ENCODE measurements at places on chromosomes 2 and 18. TPM values are rescaled to one million over a fixed set of nuclear protein-coding genes. Genes with fewer than 3 reads are reported as not detected.

Gene CCDC102B
- total RNA-seq = 0.66 TPM

GRCh38 chr2:43676322-43677050, at the start of gene C1GALT1C1L:
Gene C1GALT1C1L (minus strand): TSS chr2:43676429. CDS start chr2:43676322, 107 bp downstream.
- no peaks in the 10 kb centered on the region for H3K4me1 ChIP-seq
- H3K36me3 ChIP-seq = no peaks in the 10 kb centered on the region
- H3K27ac ChIP-seq = no peak within 1 kb of the TSS
- H3K4me3 ChIP-seq = peak within 1 kb of the TSS; percentile 64
- H3K27me3 ChIP-seq = no peaks in the 10 kb centered on the region

DNA sequence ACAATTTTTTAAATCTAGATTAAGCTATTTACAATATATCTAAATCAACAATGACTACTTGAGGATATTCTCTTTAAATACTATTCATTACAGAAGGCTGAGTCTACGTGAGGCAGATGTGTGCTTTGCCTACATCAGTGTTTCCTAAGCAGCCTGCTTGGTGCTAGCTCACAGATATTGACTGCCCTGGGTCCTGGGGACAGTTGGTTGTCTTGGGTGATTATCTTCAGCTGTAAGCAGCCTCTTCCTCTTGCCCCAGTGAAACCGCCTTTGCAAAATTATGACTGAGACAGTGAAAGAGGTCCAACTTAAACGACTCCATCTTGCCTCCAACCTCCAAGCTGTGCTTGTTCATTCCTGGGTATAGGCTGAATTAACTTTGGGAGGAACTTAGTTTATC, 39.6 kb upstream of the CCDC88A start:
- H3K36me3 ChIP-seq = no peaks in the 10 kb centered on the region
- H3K4me1 ChIP-seq = no peaks in the 10 kb centered on the region
- H3K27me3 ChIP-seq = no peaks in the 10 kb centered on the region
- no peak for DNase-seq
- H3K4me3 ChIP-seq = no peak overlapping the region

Gene UCN
- 0.46 TPM for total RNA-seq

DNA sequence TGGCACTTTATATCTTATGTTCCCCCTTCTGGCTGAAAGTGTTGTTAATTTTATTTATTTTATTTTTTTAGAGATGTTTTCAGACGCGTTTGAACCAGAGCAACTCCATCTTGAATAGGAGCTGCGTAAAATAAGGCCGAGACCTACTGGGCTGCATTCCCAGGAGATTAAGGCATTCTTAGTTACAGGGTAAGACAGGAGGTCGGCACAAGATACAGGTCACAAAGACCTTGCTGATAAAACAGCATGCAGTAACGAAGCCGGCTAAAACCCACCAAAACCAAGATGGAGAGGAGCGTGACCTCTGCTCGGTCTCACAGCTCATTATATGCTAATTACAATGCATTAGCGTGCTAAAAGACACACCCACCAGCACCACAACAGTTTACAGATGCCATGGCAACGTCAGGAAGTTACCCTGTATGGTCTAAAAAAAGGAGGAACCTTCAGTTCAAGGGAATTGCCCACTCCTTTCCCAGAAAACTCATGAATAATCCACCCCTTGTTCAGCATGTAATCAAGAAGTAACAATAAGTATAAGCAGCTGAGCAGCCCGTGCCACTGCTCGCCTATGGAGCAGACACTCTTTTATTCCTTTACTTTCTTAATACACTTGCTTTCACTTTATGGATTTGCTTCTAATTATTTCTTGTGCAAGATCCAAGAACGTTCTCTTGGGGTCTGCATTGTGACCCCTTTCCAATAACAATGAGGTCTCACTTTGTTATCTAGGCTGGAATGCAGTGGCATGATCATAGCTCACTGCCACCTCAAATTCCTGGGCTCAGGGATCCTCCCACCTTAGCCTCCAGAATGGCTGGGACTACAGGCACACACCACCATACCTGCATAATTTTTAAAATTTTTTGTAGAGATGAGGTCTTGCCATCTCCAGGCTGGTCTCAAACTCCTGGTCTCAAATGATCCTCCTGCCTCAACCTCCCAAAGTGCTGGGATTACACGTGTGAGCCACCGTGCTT, 55.9 kb downstream of the CACNB4 start:
- H3K27me3 ChIP-seq = no peaks in the 10 kb centered on the region
- DNase-seq = no peak
- H3K36me3 ChIP-seq = no peaks in the 10 kb centered on the region
- H3K4me3 ChIP-seq = no peak overlapping the region
- no peak overlapping the region for H3K27ac ChIP-seq
- no peaks in the 10 kb centered on the region for H3K4me1 ChIP-seq

Gene GRB14
- 2.7 TPM for total RNA-seq

GRCh38 chr2:151765760-151766410, 31.6 kb upstream of the NEB start:
- peak overlapping the region; percentile 83 for H3K27ac ChIP-seq
- no peaks in the 10 kb centered on the region for H3K36me3 ChIP-seq
- H3K4me3 ChIP-seq = no peak overlapping the region
- no peak for DNase-seq

Gene PPP4R3B
- total RNA-seq = 25.4 TPM

DNA sequence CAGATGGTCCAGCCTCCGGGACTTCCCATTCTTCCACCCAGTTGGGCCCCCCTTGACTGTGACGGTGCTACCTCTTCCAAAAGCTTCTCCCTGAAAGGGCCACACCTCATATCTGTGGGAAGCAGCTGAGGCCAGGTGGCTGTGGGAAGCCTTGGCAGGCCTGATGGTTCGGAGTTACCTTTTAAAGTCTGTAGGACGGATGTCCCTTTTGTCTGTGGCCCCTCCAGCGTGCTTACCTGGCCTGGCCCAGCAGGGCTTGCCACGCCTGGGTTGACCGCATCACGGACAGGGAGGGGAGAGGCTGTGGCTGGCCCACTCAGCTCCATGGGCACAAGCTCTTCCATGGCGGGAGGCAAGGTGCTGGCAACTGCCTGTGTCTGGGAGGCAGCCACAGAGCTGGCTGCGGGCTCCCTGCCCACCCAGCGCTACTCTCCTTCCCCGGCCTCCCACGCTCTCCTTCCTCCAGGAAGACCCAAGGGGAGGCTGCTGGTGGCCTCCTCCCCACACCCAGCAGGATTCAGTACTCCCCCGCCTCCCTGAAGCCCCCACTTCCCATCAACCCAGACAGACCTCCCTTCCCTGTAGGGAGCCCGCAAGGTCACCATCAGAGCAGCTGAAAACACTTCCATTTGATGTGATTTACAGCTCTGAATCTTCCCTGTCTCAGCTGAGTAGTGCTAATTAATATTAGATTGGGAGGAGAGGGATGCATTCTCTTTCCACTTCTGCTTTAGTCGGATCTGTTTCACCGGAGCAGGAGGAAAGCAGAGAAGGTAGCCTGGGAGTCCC, 52.8 kb downstream of the EDAR start:
- peaks cover 3% of the 10 kb centered on the region for H3K4me1 ChIP-seq
- no peak overlapping the region for H3K4me3 ChIP-seq
- no peak for DNase-seq
- no peaks in the 10 kb centered on the region for H3K36me3 ChIP-seq
- H3K27me3 ChIP-seq = no peaks in the 10 kb centered on the region
- H3K27ac ChIP-seq = no peak overlapping the region

Gene GCKR
- not detected for total RNA-seq

GRCh38 chr2:166901336-166901735, 13.1 kb downstream of the XIRP2 start:
- no peak for DNase-seq
- H3K36me3 ChIP-seq = no peaks in the 10 kb centered on the region
- no peaks in the 10 kb centered on the region for H3K4me1 ChIP-seq
- no peaks in the 10 kb centered on the region for H3K27me3 ChIP-seq

Gene GALR1
- not detected for total RNA-seq

Gene LOXL3
- total RNA-seq = 2.0 TPM

GRCh38 chr18:5506174-5506573, 37.6 kb downstream of the EPB41L3 start:
- H3K4me3 ChIP-seq = no peak overlapping the region
- no peak overlapping the region for H3K27ac ChIP-seq
- H3K27me3 ChIP-seq = no peaks in the 10 kb centered on the region
- H3K4me1 ChIP-seq = no peaks in the 10 kb centered on the region

Gene TANC1
- total RNA-seq = 3.9 TPM

All from psoas muscle (tissue), 8 donors.